ENCODE measurements at places on chromosomes 1 and 21.
A peak's percentile ranks its signal among the peaks of the same experiment; 100 is the strongest.

GRCh38 chr1:115828101-115829022, 12.6 kb downstream of the NHLH2 start:
- DNase-seq, result no peak

DNA sequence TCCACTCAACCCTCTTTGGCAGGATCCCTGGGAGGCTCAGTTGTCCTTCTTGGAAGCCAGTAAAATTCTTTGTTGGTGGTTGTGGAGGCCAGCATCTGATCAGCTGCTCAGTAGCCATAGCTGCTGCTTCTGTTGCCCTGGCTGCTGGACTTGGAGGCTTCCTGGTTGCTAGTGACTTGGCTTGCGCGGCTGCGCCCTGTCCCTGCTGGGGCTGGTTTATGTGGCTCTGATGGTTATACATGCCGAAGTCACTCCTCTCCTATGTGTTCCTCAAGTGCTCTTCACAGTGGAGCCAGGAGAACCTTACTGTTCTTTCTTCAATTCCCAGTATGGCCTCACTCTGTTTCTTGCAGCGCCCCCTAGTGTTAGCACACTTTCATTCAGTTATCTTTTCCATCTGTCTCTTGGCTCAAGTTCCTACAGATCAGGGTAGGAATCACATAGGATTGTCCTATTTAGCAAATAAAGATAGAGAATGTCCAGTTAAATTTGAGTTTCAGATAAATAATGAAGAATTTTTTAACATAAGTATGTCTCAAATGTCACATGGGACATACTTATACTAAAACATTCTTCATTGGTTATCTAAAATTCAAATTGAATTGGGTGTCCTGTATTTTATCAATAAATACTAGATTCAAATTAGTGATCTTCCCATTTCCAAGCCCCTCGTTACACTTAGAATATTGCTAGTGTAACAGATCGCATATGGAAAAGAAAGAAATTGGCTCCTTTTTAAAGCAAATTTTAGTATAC, 176.5 kb downstream of the TGFB2 start:
- DNase-seq, result peak; percentile 26

DNA sequence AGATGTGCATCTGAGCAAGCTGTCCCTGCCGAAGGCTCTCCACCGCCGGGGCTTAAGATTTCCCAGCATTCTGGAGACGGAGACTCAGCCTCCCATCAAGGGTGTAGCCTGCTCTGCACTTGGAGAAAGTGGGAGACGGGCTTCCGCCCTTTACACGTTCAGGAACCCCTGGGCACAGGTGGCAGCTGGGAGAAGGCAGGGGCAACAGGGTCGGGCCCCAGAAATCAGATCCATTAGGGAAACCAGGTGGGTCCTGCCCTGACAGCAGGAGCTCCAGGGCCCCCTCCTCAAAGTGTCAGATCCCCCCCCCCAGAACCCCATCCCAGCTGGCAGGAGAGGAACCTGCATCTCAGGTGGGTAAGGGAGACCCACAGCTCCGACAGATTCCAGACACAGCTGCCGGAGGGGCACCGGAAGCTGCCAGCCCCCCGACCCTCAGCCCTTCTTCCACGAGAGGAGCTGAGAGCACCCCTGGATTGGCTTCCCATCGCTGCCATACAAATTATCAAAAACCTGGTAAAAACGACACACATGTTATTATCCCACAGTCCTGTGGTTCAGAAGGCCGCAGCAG, 236.6 kb downstream of the NPHP4 start:
- no peak for DNase-seq

DNA sequence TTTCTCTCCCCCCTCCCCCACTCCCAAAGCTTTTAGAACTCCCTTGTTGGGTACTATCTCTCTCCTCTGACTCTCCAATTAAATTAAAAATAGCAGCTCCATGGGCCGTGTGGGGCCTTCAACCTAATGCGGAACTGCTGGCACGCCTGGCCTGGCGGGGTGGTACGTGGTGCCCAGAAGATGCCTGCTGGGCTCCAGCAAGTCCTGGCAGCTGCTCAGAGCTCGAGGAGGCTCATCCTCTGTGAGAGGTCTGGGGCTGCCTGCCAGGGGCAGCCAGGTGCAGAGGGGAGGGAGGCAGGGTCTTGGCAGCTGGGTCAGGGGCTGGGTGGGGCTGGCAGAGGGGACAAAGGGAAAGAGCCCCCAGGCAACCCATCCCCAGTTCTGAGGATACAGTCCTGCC, 74.4 kb downstream of the ACTL8 start:
- DNase-seq, result no peak

GRCh38 chr1:52629325-52629643, 3.7 kb upstream of the SHISAL2A start:
- DNase-seq, result no peak
